ENCODE measurements at places on chromosomes 2 and 18. TPM values are rescaled to one million over a fixed set of nuclear protein-coding genes. Genes with fewer than 3 reads are reported as not detected.

Gene LOXL3
- polyA plus RNA-seq, result 9.0 TPM

Gene SLC35F6
- polyA plus RNA-seq, result 9.4 TPM

Gene GLI2
- polyA plus RNA-seq, result 16.1 TPM

Gene UGT1A3
- polyA plus RNA-seq, result not detected

Gene LYPD1
- 1.5 TPM for polyA plus RNA-seq

Gene GKN2
- 1.8 TPM for polyA plus RNA-seq

Gene THSD7B
- 3.6 TPM for polyA plus RNA-seq

Gene PLGLB1
- 14.4 TPM for polyA plus RNA-seq

Gene TRMT61B
- 31.6 TPM for polyA plus RNA-seq

Gene PECR
- polyA plus RNA-seq, result 8.4 TPM

Gene CLHC1
- 28.3 TPM for polyA plus RNA-seq

Gene ONECUT2
- 0.10 TPM for polyA plus RNA-seq

Gene CPLX4
- not detected for polyA plus RNA-seq

GRCh38 chr2:221461901-221462300 lies 110.2 kb downstream of the EPHA4 start:
- DNase-seq, result no peak

DNA sequence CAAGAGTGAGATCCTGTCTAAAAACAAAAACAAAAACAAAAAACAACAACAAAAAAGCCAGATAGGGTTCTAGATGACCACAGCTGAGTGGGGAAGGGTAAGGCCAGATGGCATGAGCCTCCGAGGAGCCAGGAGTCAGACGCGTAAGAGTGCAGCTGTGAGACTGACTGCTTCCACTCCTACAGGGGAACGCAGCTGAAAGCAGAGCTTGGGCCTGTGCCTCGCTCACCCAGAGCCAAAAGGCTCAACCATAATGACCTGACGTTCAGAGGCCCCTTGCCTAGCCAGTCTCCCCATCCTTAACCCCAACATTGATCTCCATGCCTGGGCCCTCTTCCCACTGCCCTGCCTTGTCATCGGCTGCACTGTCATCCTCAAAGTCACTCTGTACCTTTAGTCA lies 26.5 kb upstream of the NCL start:
- DNase-seq, result no peak

DNA sequence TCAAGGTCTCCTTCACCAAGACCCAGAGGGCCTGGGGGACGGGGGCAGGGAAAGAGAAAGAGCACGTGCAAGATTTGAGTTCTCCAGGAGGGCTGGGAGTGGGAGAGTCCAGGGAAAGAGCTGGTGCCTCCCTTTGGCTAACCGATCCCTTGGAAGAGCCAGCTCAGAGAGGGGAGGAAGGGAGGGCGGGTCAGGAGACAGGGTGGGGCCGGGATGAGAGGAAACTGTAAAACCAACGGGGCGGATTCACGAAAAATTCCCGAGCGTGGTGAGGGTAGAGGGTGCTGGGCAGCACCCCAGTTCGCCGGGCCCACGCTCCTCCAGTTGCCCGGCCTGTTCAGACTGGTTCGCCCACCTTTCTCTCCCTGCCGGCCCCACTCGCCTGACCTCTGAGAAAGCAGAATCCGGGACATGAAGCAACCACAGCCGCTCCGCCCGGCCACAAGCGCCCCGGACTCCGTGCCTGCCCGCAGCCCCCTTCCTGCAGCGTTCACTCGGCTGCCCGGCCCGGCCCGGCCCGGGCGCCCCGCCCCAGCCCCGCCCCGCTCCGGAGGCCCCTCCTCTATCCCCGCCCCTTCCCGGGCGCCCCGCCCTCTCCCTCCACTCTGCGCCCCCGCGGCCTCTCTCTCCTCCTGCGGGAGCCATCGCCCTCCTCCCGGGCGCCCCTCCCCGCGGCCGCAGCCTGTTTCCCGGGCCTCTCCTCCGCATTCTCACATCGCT lies 230.9 kb upstream of the SMAD2 start:
- peak; percentile 79 for DNase-seq

- DNase-seq, result no peak
These were observed 985.0 kb downstream of the DPP10 start for GRCh38 chr2:115427436-115427835.

DNA sequence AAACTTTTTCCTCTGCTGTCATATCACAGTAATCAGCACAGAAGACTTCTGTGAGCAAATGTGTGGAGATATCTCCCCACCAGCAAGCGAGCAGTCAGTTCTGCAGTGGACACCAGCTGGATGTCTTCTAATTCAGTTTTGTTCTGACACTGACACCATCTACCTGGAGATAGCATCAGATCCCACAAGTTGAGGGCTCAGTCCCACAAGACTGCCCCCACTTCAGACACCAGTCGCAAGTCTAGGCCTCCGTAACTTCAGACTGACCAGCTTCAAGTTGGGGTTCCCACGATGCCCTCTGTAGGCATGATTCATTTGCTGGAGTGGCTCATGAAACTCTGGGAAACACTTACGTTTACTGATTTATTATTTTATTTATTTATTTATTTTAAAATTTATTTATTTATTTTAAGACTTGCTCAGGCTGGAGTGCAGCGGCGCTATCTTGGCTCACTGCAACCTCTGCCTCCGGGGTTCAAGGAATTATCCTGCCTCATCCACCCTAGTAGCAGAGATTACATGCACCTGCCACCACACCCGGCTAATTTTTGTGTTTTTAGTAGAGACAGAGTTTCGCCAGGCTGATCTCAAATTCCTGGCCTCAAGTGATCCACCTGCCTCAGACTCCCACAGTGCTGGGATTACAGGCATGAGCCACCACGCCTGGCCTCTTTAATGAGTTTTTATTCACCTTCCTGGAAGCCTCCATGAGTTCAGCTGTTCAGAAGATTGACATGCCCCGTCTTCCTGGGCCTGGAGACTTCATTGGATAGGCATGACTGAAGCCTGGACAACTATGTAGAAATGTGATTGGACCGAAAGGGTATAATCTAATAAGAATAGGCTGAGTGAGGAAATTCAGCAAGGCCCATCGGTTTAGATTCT lies 55.7 kb downstream of the PAPOLG start:
- DNase-seq, result no peak

DNA sequence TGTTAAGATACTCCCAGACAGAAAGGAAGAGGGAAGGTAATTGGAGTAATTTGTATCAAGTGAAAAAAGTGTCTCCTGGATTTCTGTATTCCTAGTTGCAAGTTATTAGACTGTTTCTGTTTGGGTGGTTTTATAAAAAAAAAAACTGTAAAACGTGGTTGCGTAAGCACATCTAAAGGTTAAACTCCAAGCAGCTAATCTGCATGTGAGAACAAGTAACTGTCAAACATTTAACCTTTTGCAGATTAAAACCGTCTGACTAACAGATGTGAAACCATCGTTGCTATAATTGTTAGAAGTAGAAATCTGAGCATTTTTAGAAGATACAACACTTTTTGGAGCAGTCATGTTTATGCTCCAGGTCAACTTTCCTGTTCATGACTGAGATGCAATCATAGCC lies 72.3 kb downstream of the AFF3 start:
- no peak for DNase-seq

DNA sequence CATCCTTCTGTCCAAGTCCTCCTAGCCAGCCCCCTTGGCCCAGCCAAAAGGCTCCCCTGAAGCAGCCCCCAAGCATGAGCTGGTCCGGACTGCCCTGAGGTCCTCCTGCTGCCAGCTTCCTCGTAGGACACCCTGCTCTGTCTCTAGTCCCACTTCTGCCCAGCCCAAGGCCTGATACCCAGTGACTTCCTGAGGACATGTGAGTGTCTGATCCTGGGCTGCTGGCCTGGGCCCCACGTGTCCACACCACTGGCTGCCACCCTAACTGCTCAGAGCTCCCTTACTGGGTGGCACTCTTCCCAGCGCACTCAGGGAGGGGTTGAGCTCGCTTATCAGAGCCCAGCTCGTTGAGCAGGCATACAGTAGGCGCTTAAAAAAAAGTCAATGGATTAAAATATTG lies 34.4 kb upstream of the PDIA6 start:
- DNase-seq, result no peak

DNA sequence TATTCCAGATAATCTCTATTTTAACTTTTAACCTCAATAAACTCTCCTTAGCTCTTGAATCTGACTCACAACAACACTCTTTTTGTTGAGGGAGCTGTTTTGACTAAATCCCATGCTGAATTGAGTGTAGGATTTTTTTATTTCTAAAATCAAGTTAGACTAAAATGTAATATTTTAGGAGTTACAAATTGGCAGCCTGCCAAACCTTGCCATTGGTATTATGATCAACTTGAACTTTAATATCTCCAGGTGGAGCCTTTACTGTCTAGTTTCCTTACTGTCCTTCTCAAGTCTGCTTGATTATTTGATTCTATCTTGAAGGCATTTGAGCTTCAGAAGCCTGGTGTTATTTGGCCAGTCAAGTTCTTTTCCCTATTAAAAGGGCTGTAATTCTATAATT lies 8.7 kb downstream of the PIKFYVE start:
- DNase-seq, result no peak

GRCh38 chr2:240149943-240150784 lies 9.7 kb upstream of the OTOS start:
- DNase-seq, result no peak

- no peak for DNase-seq
These were observed 151.6 kb downstream of the TMEM18 start for GRCh38 chr2:525611-526010.

- DNase-seq, result no peak
These were observed 86.5 kb downstream of the INHBB start for GRCh38 chr2:120432293-120432975.

DNA sequence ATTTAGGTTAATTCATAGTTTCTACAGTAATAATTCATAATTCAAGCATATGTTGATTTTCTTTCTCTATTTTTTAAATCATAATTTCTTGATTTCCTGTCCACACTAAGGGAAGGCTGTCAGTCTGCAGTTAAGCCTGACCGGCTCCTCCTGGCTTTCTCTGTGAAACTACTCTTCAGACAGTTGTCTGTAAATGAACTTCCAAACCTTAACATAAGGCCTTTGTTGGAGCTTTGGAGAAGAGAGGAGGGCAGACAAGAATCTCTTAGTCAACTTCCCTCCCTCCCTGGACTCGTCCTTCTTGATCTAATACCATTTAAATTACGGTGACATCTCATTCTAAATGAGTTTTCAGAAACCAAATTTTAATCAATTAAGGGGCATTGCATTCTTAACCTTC lies 404.1 kb upstream of the ST6GAL2 start:
- DNase-seq, result no peak

GRCh38 chr2:46101557-46102220 lies 195.5 kb upstream of the EPAS1 start:
- DNase-seq, result no peak

- DNase-seq, result no peak
These were observed 162.2 kb downstream of the INSIG2 start for GRCh38 chr2:118250463-118250862.

DNA sequence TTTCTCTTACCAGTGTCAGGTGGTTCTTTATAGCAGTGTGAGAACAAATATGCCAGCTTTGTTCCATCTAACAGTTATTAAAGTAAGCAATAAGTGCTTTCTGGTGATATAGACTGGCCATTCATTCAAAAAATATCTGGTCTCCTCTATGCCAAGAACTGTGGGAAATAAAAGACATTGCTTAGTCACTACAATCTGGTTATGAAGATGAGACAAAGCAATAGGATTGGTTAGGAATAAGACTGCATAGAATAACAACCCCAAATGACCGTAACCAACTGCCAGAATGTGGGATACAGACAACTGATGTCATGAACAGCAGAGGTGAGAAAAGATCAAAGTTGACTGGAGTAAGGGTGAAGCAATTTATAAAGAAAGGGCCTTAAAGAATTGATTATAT lies 83.8 kb downstream of the MBD2 start:
- DNase-seq, result no peak

GRCh38 chr18:1037776-1038175 lies 133.1 kb downstream of the ADCYAP1 start:
- DNase-seq, result no peak

DNA sequence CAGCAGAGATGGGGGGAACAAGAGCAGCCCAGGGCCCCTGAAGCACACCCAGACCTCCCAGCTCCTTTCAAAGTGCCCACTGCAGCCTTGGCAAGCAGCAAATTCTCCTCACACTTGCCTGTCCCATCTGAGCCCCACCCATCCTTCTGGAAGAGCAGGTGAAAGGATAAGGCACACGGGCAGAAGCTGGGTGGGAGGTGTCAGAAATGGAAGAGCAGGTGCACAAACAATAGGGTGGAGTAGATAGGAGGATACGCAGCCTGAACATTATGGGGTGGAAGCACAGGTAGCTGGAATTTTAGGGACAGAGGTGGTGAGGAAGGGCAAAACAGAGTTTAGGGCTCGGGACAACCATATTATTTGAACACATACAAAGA lies 69.2 kb downstream of the TNS1 start:
- DNase-seq, result no peak

- no peak for DNase-seq
These were observed 93.4 kb downstream of the DOCK10 start for GRCh38 chr2:224948859-224949258.

GRCh38 chr2:29430382-29431112 lies 315.3 kb downstream of the CLIP4 start:
- DNase-seq, result no peak

GRCh38 chr2:20356042-20356441 lies 5.4 kb upstream of the PUM2 start:
- DNase-seq, result no peak

DNA sequence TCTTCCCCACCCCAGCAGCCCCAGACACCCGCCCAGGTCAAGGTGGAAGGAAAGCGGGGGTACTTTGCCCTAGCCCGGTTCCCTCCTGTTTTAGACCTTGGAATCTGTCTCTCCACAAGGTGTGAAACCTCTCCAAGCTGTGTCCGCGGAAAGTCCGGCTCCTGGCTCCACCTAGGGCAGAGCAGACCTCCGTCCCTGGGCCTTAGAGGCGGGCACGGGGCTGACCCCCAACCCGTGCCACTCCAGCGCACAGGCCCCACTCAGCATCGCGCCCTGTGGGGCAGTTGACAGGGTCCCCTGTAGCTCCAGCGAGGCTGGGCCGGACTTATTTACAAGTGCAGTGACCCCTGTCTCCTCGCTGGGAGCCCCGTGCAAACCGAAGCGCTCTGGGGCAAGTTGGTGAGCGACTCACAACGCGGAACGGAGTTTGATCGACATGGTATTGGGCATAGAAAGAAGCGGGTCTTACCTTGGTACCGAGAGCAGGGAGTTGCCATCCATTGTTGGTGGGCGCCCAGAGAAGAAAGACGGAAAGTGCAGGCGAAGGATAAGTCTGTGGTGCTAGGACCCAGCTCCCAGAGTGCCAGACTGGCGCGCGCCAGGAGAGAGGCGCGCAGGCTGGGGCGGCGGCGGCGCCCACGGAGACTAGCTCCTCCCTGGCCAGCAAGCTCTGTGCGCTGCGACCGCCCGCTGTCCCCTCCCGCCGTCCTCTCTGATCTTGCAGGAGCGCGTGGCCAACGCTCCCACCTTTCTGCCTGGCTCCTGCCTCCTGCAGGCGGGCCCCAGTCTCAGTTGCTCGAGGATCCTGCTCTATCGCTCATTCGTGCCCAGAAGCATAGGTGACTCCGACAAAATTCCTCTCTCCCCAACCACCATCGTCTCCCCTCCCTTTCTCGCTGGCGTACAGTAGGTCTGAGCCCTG lies at the start of gene SPHKAP:
TSS of gene SPHKAP (minus strand) at position 590 of the 922 bp plus-strand sequence. CDS start at position 501, 89 bp downstream.
- peak; percentile 18 for DNase-seq
